ENCODE measurements at places on chromosomes 6 and 20.

DNA sequence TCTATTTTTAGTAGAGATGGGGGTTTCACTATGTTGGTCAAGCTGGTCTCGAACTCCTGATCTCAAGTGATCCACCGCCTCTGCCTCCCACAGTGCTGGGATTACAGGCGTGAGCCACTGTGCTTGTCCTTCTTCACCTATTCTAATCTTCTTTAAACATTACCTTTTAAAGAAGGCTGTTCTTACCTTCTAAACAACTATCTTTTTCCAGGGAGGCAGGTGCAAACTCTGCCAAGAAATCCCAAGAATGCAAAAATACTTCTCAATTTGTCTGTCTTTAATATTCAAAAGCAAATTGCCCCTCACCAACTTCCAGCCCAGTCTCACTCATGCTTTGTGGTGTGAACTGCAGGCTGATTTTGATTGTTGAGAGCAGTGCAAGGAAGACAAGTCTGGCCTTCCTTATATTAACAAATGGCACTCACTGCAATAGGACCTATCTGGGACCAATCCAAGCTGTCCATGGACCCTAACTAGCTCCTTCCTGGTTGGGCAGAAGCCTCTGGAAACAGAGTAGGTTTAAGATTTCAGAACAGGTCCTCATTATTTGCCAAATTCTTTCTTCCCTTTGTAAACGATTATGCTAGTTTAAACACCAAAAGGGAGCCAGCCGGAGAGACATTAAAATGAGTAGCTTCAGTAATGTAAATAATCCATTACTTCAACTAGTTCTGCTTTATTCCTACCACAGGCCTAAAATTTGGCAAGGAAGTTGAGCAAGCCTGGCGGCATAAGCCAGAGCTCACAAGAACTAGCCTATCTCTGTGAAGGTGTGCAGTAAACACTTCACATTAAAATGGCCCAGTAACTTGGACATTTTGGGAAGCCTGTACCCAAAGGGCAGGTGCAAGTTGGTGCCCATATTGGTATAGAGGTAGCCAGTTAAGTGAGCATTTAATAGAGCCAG is 1.6 kb downstream of the SCAND1 start:
- DNase-seq, result no peak

- peak; percentile 24 for DNase-seq
These were observed 52.1 kb downstream of the YTHDF1 start for GRCh38 chr20:63163596-63164483.

- DNase-seq, result no peak
These were observed 175.0 kb downstream of the CARMIL1 start for GRCh38 chr6:25454136-25454535.

GRCh38 chr20:31747640-31748039 is 8.6 kb downstream of the TPX2 start:
- DNase-seq, result no peak

GRCh38 chr6:157840776-157841175 is 17.7 kb downstream of the SNX9 start:
- DNase-seq, result no peak

GRCh38 chr6:1377526-1377925 is 11.8 kb upstream of the FOXF2 start:
- DNase-seq, result no peak

DNA sequence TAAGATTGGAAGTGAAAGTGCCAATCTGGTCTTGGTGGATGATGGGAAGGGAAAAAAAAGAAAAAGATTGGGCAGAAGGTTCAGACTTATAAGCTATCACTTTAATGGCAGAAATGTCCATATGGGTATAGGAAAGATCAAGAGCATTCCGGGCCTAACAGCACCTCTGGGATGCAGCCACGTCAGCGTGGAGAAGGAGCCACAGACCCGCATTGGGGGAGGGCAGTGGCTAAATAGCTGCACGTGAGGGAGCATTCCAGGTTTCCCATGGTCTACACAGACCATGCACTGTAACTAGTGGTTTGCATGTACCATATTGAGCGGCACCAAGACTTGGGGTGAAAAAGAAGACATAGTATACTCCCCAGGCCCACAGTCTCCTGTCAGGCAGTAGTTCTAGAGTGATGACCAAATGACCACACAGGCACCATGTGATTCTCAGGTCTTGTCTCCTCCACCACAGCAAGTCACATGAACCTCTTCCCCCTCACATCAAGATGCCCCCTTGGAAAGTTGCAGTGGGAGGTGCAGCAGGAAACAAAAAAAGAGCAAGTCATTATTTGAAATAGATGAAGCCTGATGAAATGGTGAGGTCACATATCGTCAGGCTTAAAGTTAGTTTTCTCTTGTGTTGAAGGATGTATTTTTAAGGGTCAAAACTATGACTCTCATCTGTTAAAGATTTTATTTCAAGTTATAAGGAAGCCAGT is 94.4 kb upstream of the TNFAIP3 start:
- no peak for DNase-seq

- DNase-seq, result no peak
These were observed 516.7 kb downstream of the HDGFL1 start for GRCh38 chr6:23086100-23086499.

Measured in heart left ventricle (tissue), 16 donors.